ENCODE measurements at places on chromosomes 5 and 9.

DNA sequence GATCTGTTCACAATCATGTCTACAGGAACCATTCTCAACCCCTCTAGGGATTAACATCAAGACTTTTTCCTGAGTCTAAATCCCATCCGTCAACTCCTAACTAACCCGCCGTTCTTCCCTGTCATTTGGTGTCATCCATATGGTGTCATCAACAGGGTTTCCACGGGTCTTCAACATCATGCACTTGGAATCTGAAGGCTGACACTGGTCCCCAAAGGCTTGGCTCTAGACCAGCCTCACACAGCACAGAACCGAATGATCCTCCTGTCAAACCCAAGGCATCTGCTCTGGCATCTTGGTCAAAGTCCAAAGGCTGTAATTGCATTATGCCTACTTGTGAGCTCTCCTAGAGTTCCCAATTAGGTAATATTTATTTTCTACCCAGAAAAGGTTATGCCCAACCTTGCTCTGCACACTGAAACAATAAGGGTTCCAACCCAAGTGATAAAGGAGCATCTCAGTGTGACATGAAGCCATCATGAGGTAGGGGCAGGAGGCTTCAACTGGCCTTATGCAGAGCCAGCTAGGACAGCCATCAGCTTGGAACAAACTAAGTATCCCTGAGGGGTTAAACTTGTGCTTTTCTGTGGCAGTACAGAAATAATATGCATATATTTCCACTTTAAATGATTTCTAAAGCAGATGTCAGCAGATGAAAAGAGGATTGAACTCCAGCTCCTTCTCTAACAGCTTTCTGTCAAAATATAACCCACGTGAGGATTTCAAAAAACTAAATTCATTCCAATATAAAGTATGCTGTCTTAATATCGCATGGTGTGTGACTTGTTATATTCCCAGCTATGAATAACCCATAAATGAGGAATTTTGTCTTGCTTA, 13.9 kb downstream of the ENC1 start:
- no peak for DNase-seq

- no peak for DNase-seq
Measured at GRCh38 chr5:2391566-2391965, 359.9 kb downstream of the IRX2 start.

- no peak for DNase-seq
Measured at GRCh38 chr5:949815-950560, 57.3 kb downstream of the TRIP13 start.

GRCh38 chr5:63125392-63125791, 546.8 kb downstream of the LRRC70 start:
- no peak for DNase-seq

DNA sequence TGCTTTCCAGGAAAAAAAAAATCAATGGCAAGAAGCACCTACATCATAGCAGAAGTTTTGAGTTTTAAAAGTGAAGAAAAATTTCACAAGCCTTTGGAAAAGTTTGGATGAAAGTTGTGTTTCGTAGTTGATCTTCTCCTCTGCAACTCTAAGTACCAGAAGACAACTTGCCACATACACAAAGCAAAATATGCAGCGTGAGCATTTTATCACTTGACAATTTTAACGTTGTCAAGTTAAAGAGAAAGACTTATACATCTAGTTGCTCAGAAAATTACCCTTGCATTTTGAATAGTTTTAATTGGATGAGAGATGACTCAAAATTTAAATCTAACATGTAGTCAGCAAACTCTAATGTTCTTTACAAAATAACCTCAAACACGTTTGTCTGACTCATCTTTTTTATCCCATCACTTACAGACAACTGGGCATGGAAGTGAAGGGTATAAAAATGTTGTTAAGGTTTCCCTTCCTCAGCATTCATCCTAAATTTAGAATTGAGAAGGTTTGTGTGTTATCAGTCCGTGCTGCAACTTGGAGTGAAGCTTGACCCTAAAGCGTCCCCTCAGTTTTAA, 213.4 kb downstream of the MARCHF11 start:
- no peak for DNase-seq

- no peak for DNase-seq
Measured at GRCh38 chr9:126507318-126508109, 106.2 kb upstream of the LMX1B start.

DNA sequence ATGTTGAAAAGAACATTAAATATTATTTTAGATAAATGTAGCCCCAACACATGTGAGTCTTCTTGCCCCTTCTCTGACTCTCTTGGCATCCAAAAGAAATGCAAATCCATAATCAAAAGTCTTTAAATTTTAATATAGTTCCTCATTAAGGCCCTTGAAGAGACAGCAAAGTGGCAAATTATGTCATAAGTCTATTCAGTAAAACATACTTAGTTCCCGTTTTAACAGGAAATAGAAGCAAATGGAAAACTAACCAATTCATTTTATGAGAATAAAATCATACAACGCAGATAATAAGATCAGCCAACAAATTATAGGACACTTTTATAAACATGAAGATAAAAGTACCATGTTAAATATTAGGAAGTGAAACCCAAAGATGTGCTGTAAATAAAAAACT, 20.1 kb upstream of the IFNB1 start:
- DNase-seq, result no peak

DNA sequence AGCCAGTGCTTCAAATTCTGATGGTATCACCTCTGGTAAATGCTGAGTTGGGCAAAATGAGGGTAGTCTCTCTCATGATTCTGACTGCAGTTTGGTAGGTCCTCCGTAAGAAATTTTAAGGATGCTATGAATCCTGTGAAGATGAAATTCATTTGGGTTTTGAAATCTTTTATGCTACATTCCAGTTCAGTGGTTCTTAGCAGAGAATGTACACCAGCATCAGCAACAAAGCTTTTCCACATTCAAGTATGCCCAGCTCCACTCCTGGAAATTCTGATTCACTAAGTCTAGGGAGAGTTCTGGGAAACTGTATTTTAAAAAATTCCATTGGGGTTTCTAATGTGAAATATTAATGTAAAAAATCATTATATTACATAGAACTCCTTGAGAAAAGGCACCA, 33.6 kb upstream of the ACOT12 start:
- no peak for DNase-seq

- DNase-seq, result no peak
Measured at GRCh38 chr5:179680780-179681401, at the start of gene CBY3. TSS of gene CBY3 (minus strand) at chr5:179681034. CDS start at chr5:179680918, 116 bp downstream.

DNA sequence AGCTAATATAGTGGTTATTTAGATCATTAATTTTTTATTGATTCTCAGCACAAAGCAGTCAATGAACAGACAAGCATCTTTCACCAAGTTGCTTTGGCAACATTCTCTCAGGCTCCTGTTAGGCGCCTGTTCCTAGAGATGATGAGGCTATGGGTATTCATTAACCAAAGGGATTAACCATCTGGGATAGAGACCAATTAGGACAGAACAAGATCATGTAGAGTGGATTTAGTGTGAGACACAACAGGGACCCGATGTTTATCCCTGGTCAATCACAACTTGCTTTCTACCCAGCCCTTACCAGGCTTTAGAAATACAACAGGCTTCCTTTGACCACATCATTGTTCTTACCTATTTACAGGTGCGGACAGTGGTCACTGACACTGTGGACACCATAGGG, 82.2 kb downstream of the PJA2 start:
- DNase-seq, result no peak

GRCh38 chr5:115816226-115817081, at the start of gene CDO1:
TSS of gene CDO1 (minus strand) at chr5:115816659. CDS start at chr5:115816397, 262 bp downstream.
- no peak for DNase-seq

DNA sequence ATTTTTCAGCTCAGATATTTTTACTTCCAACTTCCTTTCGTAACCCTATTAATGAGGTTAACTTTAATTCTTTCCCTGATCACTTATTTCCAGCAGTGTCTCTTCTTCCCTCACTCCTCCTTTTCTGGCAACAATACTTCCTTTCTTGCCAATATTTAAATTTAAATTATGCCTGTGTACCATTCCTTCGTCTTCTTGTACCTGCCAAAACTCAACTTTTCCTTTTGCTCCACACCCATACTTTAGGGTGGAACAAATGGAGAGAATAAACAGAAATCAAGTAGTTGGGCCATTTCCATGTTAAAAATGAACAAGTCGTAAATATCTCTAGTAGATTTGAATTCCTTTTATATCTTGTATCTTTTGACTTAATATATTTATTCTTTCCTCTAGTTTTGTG, 66.0 kb downstream of the FER start:
- no peak for DNase-seq

DNA sequence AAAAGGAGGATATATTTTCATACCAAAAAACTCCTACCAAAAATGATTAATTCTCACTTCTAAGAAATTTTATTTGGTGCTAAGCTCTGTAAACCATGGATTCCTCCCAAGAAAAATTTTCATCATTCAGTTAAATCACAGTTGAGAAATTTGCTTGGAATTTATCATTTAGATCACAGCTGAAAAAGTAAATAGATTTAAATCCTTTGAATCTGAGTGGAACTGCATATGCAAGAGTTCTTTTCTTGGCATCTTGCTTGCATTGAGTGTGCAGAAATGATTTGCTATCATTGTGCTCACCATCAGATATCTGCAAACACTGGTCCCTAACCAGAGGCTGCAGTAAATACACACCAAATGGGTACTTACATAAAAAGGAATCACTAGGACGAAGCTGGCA, 836.1 kb upstream of the CDH6 start:
- no peak for DNase-seq

- DNase-seq, result no peak
Measured at GRCh38 chr5:61817472-61818326, 485.6 kb downstream of the ZSWIM6 start.

- no peak for DNase-seq
Measured at GRCh38 chr9:75451505-75451904, 363.2 kb downstream of the OSTF1 start.

GRCh38 chr9:105672711-105673234, 10.5 kb downstream of the TAL2 start:
- DNase-seq, result no peak

- no peak for DNase-seq
Measured at GRCh38 chr5:56710826-56711590, 104.3 kb upstream of the MAP3K1 start.

GRCh38 chr9:4050916-4051315, 249.0 kb downstream of the GLIS3 start:
- DNase-seq, result no peak

GRCh38 chr5:79746642-79747569, 57.3 kb downstream of the CMYA5 start:
- DNase-seq, result no peak

DNA sequence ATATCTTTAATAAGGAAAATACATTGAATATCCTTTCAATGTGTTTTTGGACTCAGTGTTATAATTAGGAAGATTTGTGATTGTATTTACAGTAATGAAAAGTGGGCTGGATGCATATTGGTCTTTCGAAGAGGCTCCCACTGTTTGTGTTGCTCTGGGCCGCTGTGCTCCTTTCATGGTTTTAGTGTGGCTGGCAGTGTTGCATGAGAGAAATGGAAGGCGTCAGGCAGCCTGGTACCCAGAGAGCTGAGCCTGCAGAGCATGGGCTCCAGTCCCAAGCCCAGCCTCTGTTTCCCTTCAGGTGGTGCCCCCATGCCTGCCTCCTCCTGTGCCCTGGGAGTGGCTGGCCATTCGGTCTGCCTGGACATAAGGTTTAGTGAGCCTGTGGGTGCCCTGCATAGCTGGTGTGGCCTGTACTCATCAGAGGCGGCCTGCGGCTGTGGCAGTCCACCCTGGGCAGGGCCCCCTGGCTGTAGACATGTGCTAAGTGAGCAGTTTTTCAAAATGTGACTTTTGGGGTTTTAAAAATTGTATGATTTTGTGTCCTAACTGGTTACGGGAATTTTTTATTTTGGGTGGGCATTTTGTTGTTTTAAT, 27.4 kb upstream of the FAM120AOS start:
- no peak for DNase-seq

DNA sequence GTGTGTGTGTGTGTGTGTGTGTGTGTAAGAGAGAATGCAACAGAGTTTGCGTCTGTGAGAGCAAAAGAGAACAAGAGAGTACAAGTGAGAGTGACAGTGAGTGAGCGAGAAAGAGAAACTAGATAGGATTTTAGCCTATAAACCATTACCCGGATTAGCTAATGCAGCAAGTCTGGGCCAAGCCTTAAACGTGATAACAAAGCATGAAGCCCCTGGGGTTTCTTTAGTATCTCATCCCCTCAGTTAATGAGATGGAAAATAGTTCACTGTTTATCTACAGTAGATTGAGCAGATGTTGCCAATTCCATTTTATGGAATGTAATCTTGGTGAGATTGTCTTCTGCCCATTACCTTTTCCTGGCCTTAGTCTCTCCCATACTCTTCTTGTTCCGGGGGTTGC, 114.5 kb downstream of the MAT2B start:
- no peak for DNase-seq

DNA sequence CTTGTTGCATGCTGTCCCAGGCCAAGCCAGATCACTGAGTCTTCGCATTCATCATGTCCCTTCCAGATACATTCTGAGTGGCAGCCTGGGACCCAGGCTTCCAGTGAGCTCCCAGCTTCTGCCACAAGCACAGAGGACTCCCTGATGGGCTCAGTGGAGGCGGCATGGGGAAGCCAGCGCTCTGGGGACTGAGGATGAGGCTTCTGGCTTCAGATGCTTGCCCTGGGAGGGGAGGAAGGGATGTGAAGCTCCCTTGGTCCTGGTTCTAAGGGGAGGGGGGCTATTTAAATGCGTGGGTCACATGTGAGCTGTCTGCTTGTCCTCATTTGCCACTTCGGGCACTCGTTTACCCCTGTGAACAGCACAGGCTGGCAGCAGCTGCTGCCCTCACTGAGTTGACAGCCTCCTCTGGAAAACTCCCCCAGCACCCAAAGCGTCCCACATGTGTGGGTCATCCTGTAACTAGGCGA, 174.0 kb downstream of the NR3C1 start:
- no peak for DNase-seq

DNA sequence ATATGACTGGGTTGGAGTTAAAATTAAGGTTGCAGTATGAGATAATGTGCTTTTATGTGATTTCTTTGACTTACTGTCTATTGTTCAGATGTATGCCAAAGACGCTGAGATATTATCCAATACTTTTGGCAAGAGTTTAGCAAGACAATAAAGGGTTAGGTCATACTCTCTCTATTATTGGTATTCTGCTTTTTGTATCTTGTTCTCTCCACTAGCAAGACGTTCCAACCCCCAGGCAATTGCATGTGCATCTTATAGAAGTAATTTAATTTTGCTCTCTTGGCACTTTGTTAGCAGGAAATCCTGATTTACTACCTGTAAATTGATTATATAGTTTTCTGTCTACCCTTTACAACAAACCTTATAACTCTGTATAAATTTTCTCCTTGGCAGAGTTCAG, 1093.6 kb downstream of the CDH9 start:
- no peak for DNase-seq

- DNase-seq, result no peak
Measured at GRCh38 chr5:58381566-58381965, 78.3 kb downstream of the PLK2 start.

DNA sequence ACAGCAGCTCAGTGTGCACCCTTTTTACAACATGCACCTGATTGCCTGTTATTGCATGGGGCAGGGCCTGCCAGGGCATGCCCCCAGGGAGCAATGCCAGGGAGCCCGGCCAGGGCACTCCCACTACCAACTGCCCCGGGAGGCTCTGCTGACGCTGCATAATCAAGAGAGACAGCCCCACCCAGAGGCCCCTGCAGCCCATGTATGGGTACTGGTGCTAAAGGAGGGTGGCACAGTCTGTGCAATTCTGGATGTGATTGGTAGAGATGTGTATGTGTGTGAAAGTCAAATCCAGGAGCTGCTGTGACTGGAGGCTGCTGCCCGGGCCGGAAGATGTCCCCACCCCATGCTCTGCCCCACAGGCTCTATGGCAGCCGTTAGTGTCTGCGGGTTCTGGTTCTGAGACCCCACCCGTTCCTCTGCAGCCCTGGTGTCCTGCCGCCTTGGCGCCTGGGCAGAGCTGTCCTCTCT, 3.9 kb upstream of the NEURL1B start:
- no peak for DNase-seq

Measured in stimulated activated CD4-positive, alpha-beta T cell treated with anti-CD3 and anti-CD28 coated beads, TNF-alpha, amount 100 ng/mL, for 48 hours (primary cell).